ENCODE measurements at places on chromosomes 13 and 19.
A peak's percentile ranks its signal among the peaks of the same experiment; 100 is the strongest.

- no peak for DNase-seq
These were observed 30.0 kb downstream of the VAV1 start for GRCh38 chr19:6802336-6803035.

DNA sequence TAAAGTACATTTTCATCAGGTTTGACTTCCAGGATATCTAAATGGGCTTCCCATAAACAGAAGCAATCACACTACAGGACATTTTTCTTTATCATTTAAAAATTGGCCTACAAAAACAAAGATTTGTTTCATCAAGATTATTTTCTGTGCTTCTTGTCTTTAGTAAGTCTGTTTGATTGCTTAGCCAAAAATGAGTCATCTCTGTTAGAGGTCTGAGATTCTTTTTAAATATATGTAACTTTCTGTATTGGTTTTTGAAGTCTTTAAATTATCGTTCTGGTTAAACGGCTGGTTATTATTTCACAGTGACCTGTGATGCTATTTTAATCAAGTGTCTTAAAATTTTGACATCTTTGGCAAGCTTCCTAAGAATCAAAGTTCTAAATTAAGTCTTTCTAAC is 62.7 kb downstream of the SLITRK1 start:
- no peak for DNase-seq

DNA sequence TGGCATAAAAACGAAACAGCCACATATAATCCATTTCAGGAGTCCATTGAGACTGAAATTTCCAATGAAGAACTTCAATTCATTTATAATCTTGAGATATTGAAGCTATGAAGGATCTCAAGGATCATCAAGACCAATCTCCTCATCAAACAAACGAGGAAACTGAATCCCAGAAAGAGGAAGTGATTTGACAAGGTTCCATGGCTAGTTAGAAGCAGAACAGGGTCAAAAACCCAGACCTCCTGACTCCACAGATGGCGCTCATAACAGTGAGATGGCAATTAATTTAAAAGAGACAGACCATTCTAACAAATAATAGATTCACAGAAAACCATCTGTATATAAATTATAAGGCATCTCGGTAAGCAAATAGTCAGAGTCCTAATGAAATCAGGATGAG is 229.7 kb downstream of the KCTD12 start:
- DNase-seq = no peak

DNA sequence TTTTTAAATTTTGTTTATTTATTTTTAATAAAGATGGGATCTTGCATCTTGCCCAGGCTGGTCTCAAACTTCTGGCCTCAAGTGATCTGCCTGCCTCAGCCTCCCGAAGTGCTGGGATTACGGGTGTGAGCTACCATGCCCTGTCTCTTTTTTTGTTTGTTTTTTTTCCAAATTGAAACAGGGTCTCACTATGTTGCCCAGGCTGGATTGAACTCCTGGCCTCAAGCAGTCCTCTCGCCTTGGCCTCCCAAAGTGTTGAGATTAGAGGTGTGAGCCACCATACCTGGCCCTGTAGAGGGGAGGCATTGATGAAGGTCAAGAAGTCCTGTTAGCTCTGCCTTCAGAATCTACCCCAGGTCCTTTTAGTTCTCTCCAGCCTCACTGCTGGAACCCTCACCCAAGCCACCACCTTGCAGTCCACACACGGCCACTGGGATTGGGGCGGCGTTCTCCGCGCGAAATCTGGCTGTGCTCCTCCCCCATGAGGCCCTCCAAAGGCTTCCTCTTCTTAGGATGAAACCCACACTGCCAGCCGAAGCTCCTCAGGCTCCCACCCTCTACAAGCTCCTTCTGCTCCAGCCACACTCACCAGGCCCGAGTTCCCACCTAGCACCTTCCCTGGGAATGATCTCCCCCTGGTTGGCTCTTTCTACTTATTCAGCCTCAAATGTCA is 34.9 kb downstream of the ACTN4 start:
- DNase-seq = no peak

- peak; percentile 31 for DNase-seq
These were observed 11.6 kb upstream of the RETN start for GRCh38 chr19:7657131-7657751.

- no peak for DNase-seq
These were observed 11.3 kb upstream of the IGSF23 start for GRCh38 chr19:44602081-44602480.

GRCh38 chr19:4493104-4493928 is 21.2 kb downstream of the HDGFL2 start:
- no peak for DNase-seq

GRCh38 chr13:94703721-94704314 is 8.5 kb downstream of the SOX21 start:
- DNase-seq = no peak

- peak; percentile 72 for DNase-seq
These were observed 42.1 kb downstream of the NAA16 start for GRCh38 chr13:41352935-41353840.

DNA sequence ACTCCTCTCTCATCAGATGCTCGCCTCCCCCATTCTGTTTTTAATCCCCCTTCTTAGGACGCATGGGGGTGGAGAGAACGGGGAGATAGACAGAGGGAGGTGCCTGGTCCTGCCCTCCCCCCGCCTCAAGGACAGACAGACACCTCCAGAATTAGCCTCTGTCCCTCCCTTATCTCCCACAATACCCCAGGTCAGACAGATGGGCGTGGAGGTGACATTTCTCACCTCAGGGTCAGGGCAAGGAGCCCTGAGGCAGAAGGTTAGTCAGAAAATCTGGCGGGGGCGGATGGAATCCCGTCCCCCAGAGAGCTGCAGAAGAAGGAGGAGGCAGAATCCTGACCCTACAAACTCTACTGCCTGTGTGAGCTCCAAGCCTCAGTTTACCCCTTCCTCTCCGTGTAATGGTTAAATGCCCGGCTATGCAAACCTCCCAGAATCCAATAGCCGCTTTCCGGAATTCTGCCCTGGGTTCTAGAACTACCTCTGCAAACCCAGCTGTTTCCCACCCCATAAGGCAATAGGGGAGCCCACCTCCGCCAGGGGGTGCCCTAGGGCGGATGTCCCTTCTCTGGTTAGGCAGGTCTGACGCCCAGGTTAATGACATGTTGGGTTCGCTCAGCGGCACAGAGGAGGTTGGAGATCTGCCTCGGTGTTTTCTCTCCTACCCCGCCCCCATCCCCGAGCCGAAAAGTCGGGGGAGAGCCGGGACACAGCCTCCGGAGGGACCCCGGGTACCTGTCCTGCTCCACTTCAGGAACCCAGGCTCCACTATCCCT is 900 bp downstream of the PPP1R13L start:
- peak; percentile 31 for DNase-seq

DNA sequence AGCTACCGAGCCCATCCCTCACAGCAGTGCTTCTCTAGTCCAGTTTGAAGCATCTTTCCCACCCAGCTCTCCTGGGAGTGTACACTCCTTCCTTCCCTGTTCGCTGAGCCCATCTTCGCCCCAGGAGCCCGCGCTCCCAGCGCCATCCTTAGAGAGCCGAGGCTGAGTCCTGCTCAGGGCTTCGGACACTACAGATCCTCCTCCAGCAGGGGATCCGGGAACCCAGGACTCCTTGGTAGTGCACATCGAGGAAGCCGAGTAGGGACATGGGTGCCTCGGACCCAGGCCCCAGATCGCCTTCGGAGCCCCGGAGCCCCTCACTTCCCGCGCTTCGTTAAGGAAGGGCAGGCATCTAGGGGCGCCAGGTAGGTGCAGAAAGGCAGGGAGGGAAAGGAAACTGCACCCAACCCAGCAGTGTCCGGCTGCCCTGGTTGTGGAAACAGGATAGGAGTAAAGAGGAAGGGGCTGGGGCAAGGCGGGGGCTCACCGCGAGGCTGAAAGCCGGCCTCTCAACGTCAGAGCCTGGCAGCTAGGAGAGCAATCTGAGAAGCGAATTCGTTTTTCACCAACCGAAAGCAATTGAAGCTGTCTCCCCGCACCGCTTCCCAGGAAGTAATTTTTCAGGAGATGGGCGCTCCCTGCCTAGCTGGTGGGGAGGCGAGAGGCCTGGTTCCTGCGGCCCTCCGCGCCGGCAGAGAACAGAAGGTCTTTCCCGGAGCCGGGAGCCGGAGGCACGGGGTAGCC is 1.0 kb downstream of the PDX1 start:
- peak; percentile 11 for DNase-seq

- no peak for DNase-seq
These were observed 2581.8 kb downstream of the PCDH9 start for GRCh38 chr13:64648293-64648692.
